GOT3 (cell line): ENCODE measurements at places on chromosomes 6 and 20.

DNA sequence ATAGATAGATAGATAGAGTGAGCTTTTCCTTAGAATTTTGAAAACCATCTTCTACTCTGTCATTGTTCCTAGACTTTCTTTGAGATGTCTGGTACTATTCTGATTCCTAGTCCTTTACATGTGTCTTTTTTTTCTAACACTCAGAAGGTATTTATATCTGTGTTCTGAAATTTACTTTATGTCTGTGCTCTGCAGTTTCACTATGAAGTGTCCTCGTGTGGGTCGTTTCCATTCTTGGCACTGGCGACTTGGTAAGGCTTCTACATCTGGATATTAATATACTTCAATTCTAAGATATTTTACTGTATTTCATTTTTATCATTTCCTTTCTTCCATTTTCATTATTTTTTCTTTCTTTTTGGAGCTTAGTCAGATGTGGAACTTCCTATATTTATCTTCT is 87.0 kb downstream of the FHL5 start:
- DNase-seq: no peak

GRCh38 chr6:40806256-40806864 is 219.2 kb upstream of the LRFN2 start:
- DNase-seq: no peak

DNA sequence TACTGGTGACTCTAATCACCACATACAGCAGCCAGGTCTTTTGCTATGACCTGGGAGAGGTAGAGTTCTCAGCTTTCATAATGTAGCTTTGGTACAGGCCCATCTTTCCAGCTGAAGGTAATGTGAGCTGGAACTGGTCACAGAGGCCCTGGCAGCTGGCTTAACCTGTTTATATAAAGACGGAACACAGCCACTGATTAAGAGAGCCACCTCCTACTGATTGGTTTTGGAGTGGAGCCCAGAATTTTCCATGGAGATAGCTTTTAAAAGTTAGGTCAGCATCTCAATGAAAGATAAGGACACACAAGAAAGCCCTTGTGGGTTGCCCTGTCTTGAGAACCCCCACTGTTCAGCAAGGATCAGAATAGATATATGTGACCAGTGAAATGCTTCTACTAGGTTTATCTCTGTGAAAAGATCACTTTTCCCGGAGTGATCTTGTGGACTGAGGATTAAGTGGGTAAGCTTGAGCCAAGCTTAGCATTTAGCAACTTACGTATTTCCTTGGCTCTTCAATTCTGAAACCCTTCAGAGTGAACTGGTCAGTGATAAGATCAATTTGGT is 213.7 kb upstream of the CITED2 start:
- DNase-seq: no peak

DNA sequence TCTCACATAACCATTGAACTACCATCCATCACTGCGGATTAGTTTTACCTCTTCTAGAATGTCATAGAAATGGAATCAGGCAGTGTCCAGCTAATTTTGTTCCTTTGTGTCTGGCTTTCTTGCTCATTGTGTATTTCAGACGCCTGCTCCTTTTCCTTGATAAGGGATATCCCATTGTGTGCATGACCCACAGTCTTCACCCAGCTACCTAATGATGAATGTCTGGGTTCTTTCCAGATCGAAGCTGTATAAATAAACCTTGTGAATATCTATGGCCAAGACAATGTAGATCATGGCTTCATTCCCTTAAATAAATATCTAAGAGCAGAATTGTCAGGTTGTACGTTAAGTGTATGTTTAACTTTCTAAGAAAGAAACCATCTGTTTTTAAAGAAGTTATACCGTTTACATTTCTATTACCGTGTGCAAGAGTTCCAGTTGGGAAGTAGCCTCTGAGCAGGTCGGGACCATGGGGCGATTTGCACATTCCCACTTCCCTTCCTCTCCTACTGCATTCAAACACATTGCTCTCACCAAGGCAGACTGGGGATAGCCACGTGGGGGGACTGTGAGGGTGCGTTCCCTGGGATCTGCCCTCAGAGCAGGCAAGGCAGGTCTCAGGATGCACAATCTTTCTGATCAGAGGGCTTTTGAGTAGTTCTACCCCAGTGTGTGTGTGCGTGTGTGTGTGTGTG is 13.1 kb downstream of the CD93 start:
- DNase-seq: no peak

GRCh38 chr6:90656325-90656724 is 69.5 kb upstream of the MAP3K7 start:
- DNase-seq: no peak

GRCh38 chr20:3483784-3484183 is 13.0 kb downstream of the ATRN start:
- no peak for DNase-seq

DNA sequence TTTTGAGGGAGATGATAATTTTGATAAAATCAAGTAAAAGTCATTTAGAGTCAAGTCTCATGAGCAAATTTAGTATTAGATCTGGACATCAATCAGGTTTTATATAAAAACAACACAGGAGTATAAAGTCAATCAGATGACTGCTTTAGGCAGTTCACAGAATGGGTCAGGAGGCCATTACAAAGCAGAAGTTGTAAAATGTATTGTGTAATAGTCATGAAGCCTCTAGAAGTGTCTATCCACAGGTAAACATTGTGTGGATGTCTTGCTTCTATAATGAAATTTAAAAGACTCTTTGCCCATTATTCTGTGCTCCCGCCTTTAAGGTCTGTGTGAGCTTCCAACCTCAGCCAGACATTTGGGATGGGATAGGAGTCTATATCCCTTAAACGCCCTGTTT is 28.8 kb downstream of the MAP7 start:
- DNase-seq: no peak

DNA sequence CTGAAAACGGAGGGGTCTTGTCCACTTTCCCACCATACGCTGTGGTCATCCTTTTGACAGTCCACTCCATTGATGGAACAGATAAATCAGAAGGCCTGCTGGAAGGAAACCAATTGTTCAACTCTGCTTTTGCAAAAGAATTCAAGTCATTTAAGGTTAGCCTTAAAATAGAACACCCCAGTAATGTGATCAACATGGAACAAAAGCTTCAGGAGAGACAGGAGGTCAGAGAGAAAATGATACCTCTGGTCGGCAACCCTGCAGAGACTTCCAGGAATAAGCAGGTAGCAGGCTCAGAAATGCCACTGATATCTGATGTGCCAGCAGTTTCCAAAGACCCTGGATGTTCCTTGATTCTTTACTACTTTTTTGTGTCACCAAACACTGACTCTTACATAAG is 39.6 kb upstream of the SHLD1 start:
- no peak for DNase-seq

DNA sequence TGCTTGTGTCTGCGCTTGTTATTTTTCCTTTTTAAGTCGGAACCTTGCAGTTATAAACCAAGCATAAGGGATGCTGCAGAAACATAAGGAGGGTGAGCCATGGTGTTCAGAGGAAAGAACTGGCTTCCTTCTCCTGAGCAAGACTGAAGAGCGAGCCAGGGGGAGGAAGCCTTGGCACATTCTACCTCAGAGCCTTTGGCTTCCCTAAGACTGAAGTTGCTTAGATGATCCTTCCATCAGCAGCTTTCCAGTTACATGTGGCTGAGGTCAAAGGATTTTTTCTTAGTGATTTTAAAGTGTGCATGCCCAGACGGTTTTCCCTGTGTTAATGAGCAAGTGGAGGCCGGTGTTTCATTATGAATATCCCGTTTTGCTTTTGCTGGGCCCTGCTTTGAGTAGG is 363.8 kb downstream of the DOK5 start:
- DNase-seq: no peak

- DNase-seq: no peak
Measured at GRCh38 chr6:142172758-142173157, 25.7 kb downstream of the VTA1 start.

GRCh38 chr6:166318649-166319600 is 10.7 kb upstream of the PRR18 start:
- DNase-seq: no peak

DNA sequence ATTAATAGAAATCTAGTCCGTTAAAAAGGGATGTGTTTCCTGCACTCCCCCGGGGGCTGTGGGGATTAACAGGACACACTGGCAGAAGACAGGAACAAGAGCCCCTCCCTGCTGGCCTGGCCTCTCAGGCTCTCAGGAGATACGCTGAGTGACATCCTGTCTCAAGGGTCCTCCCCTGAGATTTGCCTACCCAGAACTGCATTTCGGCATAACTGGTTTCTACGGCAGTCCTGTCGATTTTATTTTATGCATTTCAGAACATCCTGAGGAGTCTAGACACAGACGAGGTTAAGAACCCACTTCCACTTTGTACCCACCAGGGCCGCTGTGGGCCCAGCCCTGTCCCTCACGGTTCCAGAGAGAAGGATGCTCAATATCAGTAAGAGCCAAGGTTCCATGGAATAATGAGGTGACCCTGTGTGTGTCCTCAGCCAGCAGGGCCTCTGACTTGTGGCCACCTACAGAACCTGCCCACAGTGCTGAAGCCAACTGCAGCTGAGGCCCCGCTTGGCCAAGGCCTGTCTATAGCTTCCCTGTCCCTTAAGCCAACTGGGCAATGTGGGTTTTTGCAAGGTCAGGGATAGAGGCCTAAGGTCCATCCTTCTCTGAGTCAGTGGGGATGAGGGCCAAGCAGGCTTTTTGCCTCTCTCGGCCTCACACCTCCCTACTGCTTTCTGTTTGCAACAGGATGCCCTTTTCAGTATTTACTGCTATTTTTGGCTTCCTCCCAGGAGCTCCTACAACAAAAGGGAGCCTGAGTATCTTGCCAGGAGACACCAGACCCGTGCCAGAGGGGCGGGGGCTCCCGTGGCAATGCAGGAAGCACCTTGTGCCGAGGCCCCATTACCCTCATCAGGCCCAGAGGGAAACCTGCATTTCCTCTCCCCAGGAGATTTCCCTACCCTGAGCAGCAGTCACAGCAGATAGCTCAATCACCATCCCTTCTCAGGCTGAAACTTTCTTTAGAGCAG is 14.7 kb downstream of the UQCC2 start:
- DNase-seq: no peak

- no peak for DNase-seq
Measured at GRCh38 chr6:11718463-11718862, 60.1 kb downstream of the ADTRP start.

DNA sequence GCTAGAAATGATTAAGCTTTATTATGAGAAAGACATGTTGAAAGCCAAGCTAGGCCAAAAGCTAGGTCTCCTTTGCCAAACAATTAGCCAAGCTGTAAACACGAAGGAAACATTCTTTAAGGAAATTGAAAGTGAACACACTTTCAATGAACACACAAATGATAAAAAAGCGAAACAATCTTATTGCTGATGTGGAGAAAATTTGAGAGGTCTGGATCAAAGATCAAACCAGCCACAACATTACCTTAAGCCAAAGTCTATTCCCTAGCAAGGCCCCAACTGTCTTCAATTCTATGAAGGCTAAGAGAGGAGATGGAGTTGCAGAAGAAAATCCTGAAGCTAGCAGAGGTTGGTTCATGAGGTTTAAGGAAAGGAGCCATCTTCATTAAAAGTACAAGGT is 40.2 kb upstream of the DEFB112 start:
- DNase-seq: no peak

DNA sequence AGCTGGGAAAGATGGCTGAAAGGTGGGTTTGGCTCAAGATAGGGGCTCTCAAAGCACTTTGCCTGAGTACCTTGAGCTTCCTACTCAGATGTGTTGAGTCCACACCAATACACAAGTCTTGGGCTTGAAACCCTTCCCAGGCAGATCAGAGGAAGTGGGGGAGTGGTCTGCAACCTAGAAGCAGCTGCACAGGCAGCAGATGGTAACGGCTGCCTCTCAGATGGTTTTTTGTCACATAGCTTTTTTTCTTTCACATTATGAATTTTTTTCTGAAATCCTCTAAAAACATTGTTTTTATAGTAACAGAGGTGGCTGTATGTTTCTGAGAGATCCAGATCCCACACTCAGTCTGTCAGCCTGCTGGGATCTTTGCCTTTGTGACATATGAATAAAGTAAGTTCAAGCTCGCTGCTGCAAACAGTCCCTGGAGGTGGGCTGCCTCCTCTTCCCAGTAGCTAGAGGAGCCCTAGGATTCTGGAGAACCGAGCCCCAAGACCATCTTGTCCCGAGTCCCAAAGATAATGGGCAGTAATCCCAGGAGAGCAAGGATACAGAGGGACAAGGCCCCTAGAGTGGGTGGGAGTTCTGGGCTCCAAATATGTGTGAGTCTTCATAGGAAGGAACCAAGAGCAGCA is 97.1 kb upstream of the TOP1 start:
- no peak for DNase-seq
